Stimulated activated CD4-positive, alpha-beta T cell treated with anti-CD3 and anti-CD28 coated beads, Interleukin-12 subunit alpha, Interleukin-12 subunit beta, amount 100 ng/mL, for 24 hours (primary cell): ENCODE measurements at places on chromosomes 3 and 15.

- no peak for DNase-seq
Measured at GRCh38 chr3:52541050-52541449, 4.6 kb downstream of the UQCC5 start.

DNA sequence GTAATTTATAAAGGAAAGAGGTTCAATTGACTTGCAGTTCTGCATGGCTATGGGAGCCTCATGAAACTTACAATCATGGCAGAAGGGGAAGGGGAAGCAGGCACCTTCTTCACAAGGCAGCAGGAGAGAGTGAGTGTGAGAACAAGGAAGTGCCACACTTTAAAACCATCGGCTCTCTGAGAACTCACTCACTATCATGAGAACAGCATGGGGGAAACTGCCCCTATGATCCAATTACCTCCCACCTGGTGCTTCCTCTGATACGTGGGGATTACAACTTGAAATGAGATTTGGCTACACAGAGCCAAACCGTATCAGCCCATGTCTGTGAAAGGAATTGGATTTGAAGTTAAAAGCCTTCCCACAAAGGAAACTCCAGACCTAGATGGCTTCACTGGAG lies 39.1 kb downstream of the TKT start:
- no peak for DNase-seq

GRCh38 chr3:146569314-146569713 lies 24.9 kb upstream of the PLSCR1 start:
- DNase-seq, result no peak

GRCh38 chr15:22959321-22960101 lies 20.7 kb downstream of the CYFIP1 start:
- no peak for DNase-seq

DNA sequence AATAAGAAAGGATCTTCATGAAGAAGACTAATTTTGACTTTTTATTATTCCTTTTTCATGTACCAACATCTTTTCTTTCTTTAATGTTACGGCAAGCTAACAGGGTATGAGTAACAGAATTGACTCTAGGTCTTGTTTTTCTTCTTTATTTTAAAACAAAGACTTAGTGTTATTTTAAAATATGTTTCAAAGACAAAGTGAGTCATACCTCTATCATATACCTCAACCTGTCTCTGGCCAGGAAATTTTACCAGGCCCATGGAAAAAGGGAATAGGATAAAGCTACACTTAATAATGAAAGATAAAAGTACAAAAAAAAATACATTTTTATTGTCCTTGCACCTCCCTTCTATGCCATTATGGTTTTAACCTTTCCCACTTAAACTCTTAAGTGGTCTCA lies 57.4 kb downstream of the ZNF148 start:
- no peak for DNase-seq

- no peak for DNase-seq
Measured at GRCh38 chr15:66751579-66751978, 49.5 kb downstream of the SMAD6 start.

- no peak for DNase-seq
Measured at GRCh38 chr3:157103280-157103679, 56.7 kb downstream of the CCNL1 start.

DNA sequence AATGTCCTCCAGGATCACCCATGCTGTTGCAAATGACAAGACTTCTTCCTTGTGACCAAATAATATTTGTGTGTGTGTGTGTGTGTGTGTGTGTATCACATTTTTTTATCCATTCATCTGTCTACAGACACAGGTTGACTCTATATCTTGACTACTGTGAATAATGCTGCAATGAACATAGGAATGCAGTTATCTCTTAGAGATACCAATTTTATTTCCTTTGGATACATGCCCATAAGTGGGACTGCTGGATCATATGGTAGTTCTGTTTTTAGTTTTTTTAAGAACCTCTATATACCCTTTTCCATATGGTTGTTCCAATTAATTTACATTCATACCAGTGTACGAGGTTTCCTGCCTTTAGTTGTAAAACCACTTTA lies 41.7 kb downstream of the GPR176 start:
- DNase-seq, result no peak

- no peak for DNase-seq
Measured at GRCh38 chr3:183220828-183221227, 32.2 kb upstream of the B3GNT5 start.

- no peak for DNase-seq
Measured at GRCh38 chr3:16192176-16192811, 17.8 kb downstream of the GALNT15 start.

- no peak for DNase-seq
Measured at GRCh38 chr15:30046430-30046829, 36.3 kb upstream of the GOLGA8J start.

DNA sequence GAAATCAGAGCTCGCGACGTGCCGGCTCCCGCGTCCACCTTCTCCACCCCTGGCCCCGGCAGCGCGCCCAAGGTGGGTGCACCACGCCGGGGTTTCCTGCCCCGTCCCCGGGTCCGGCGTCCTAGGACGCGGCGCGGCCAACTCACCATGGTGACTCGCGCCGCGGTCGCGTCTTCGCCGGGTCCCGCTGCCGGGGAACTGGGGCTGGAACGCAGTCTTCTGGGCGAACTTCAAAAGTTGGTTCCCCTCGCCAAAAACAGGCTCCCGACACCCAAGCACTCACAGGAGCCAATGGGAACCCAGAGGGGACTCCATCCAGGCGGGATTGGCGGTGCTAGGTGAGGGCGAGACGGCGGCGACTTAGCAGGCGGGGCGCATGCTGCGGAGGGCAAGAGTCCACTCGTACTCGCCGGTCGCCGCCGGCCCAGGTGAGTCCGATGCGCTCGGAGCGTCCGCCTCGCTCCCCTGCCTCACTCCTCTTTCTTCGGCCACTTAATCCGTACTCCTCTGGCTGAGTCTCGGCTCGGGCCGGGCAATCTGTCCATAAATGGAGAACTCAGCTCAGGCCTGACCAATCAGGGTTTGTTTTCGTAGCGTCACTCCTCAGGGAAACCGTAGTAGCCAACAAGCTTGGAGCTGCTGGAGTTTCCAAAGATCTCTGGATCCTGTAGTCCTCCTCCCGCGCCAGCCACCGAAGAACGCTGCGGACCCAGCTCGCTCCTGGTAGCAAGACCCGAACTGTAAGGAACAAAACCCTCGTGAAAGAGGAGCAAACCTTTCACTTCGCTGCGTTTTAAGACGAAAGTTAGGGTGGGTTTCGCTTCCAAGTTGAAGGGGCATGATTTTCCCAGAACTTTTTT lies at the start of gene MYO1E:
TSS of gene MYO1E (minus strand) at position 520 of the 860 bp plus-strand sequence. CDS start at position 149, 371 bp downstream.
- DNase-seq, result peak; percentile 13
